ENCODE measurements at places on chromosomes 1 and 21. TPM values are rescaled to one million over a fixed set of nuclear protein-coding genes. Genes with fewer than 3 reads are reported as not detected.

Gene TRAPPC3
- 51.0 TPM for polyA plus RNA-seq

Gene LCE1E
- not detected for polyA plus RNA-seq

Gene PRAMEF6
- polyA plus RNA-seq, result not detected

Gene NPHS2
- polyA plus RNA-seq, result not detected
